ENCODE measurements at places on chromosomes 1 and 21.
A peak's percentile ranks its signal among the peaks of the same experiment; 100 is the strongest.

DNA sequence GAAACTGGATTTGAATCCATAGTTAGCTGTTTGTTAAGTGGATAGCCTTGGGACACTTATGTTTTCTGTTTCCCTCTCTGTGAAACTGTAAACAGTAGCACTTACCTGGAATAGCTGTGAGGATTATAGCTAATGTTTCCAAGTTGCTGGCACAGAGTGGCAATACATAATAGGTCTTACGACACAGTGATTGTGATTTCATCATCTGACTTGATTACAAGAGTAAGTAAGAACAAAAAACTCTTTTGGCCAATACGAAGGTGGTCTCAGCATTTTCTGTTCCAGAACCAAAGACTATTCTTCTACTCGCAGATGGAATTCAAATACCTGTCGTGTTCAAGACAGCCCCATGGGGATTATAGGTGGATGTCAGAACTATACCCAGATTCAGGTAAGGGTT lies 2.1 kb downstream of the C8B start:
- DNase-seq = no peak

DNA sequence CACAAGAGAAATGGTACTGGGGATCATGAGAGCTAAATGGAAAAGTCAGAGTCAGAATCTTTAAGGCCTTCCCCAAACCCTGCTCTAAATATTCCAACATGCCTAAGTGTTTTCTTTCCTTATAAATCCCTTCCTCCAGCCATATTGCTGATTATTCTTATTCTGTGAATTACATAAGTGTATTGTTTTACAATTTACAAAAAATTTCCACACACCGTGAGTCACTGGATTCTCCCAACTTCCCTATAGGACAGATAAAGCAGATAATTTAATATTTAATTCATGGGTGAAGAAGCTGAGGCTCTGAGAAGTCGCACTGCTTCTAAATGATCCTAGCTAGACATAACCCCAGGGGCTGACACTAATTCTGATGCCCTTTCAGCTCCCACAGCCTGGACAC lies 243.3 kb upstream of the JUN start:
- DNase-seq = no peak

DNA sequence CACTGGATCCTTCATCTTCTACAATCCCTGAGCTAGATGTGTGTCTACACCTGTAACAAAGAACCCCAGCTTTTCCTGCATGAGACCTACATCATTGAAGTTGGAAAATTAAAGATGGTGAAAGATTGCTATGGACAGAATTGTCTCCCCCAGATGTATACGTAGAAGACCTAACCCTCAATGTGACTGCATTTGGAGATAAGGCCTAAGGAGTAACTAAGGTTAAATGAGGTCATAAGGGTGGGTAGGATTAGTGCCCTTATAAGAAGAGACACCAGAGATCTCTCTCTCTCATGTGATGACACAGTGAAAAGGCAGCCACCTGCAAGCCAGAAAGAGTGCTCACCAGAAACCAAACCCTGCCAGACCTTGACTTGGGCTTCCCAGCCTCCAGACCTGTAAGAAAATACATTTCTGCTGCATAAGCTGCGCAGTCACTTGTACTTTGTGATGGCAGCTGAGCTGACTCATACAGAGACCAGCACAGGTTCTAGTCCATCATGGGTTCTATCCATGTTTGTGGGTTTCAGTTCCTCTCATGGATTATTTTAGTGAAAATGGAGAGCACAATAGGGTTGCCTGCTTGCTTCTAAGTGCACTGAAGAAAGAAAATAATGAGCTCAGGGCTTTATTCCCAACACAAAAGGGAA lies 180.8 kb downstream of the TPR start:
- DNase-seq = no peak

DNA sequence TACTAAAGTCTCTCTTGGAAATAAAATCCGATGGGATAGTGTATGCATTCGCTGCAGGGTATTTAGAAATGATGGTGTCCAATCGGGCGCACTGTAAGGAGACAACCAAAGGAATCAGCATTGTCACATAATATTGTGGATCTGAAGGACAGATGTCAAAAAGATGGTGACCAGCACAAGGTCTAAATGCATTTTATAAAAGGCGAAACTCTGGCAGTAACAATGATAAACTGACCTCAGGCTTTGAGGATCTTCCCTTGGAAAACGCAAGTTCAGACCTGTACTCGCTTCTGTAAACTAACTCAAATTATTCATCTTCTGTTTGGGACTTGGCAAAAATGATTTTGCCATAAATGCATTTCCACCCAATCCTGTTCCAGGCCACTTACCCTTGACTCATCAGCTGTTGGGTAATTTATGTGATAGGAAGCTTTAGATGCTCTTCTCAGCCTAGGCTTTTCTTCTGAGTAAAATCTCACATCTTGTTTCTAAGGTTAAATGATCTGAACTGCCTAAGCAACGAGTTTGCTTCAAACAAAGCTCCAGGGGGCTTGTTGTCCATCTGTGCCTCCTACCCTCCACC lies 33.8 kb downstream of the STPG1 start:
- no peak for DNase-seq

DNA sequence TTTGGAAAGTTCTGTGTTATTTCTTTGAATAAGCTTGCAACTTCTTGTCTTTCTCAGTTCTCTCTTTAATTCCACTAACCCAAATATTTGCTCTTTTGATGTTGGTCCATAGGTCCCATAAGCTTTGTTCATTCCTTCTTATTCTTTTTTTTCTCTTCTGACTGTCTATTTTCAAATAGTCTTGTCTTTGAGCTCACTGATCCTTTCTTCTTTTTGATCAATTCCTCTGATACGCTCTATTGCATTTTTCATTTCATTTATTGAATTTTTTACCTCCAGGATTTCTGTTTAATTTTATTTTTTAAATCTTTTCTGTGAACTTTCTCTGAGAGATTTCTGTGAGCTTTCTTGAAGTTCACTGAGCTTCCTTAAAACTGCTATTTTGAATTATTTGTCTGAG lies 486.6 kb downstream of the KIF26B start:
- no peak for DNase-seq

DNA sequence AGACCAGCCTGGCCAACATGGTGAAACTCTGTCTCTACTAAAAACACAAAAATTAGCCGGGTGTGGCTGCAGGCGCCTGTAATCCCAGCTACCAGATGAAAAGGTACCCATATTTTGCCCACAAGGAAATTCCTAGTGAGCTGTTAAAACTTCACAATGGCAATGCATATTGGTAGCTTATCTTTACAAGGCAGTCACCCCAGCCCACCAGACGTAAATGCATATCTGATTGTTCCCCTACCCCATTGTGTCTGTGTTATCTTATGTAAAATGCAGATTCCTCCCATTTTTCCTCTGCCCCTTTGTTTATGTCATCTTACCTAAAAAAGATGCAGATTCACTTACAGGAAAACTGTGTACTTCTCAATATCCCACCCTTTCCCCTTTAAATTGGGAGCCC lies 103.1 kb upstream of the SLC2A1 start:
- no peak for DNase-seq

DNA sequence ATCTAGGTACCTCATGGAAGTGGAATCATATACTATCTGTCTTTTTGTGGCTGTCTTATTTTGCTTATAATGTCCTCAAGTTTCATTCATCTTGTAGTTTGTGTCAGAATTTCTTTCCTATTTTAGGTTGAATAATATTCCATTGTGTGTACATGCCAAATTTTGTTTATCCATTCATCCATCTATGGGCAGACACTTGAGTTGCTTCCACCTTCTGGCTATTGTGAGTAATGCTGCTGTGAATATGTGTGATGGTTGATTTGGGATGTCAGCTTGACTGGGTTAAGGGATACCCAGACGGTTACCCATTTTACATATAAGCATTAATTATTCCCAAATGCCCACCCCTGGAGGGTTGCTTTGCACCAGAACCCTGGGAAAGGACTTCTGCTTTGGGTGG lies 477.5 kb downstream of the PTPRU start:
- DNase-seq = no peak

GRCh38 chr1:58577654-58578030 lies 590 bp upstream of the TACSTD2 start:
- DNase-seq = no peak

DNA sequence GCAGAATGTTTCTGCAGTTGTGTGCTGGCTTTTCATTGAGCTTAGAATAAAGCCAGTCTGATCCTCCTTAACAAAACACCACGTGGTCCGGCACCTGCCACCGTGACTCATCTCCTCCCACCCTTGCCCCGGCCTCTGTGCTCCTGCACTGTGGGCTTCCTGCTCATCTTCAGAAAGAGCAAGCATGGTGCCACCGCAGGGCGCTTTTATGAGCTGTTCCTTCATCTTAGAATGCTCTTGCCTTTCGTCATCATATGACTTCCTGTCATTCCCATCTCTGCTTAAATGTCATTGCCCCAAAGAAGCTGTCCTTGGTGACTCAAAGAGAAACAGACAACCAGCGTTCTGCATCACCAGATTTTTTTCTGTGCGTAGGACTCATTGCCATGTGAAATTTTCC lies 117.8 kb downstream of the HHAT start:
- DNase-seq = peak; percentile 12

- DNase-seq = no peak
These were observed 10.4 kb downstream of the LRRC42 start for GRCh38 chr1:53956308-53957168.

GRCh38 chr1:6258675-6259074 lies 2.2 kb downstream of the GPR153 start:
- no peak for DNase-seq

- no peak for DNase-seq
These were observed 462.7 kb downstream of the CAMTA1 start for GRCh38 chr1:7247791-7248548.

DNA sequence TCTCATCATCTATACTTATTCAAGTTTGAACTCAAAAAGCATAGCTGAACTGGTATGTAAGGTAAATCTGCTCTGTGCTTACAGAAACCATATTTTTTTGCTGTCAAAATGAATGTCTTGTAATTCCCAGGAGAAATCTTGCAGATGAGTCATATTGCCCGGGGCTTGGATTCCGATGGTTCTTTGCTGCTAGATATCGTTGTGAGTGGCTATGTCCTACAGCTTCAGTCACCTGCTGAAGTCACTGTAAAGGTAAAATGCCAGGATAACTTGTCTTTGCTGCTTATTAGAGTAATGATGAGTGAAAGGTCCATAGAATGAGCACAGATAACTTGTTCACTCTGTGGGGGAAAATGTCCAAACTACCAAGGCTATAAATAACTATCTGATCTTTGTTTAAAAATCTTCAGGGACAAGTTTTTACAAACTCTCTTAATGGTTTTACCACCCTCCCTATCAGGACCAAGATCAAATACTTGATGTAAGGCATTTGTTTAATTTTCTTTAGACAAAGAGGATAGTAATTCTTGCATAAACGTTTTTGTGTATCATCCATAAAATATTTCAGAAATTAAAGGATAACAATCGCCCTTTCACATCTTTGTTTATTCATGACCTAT lies 222.3 kb downstream of the TPR start:
- no peak for DNase-seq

- no peak for DNase-seq
These were observed 62.3 kb downstream of the ST6GALNAC3 start for GRCh38 chr1:76136894-76137293.

DNA sequence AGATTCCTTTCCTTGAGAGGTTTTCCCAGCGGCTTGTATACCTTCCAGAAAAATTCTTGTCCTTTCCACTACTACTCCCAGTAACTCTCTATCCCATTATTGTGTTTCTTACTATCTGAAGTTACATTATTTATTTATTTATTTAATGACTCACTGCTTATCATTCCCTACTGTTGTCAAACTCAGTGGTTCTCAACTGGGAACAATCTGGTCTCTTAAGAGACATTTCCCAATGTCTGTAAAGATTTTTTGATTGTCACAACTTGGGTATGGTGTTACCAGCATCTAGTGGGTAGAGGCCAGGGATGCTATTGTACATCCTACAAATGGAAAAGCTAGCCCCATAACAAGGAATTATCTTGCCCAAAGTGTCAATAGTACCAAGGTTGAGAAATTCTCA lies 771.5 kb upstream of the ADGRL2 start:
- no peak for DNase-seq

DNA sequence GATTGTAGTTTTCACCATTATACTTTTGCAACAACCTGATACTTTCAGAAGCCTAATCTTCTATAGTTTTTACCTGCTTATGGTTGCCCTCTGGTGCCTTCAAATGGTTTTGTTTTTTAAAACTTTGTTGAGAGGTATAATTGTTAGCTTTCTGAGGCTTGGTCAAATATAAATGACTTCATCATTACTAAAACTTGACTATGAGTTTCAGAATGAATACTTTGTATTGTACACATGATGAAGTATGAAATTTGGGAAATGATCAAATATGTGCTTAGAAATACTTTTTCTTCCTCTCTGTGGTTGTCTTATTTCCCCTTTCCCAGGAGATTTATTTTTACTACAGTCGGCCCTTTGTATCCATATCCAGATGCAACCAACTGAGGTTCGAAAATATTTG lies 151.8 kb upstream of the B3GALT2 start:
- DNase-seq = no peak

DNA sequence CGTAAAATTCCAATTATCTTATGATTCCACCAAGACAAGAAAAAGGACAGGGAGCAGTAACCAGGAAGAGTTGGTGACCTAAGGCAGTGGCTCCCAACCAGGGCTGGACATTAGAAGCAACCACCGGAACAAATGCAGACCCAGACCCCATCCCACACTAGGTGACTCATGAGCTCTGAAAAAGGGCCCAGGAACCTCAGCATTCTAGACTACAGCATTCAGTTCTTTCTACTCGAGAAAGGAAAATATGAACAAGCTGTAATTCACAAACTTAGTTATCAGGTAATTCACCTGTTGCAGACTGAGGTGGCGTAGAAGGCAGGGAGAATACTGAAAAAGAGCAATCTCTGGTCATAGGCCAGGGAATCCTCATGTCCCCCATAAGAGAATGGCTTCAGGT lies 138.4 kb upstream of the KRTAP19-8 start:
- DNase-seq = no peak

- DNase-seq = no peak
These were observed 646.0 kb upstream of the TMPRSS15 start for GRCh38 chr21:19049567-19049966.

DNA sequence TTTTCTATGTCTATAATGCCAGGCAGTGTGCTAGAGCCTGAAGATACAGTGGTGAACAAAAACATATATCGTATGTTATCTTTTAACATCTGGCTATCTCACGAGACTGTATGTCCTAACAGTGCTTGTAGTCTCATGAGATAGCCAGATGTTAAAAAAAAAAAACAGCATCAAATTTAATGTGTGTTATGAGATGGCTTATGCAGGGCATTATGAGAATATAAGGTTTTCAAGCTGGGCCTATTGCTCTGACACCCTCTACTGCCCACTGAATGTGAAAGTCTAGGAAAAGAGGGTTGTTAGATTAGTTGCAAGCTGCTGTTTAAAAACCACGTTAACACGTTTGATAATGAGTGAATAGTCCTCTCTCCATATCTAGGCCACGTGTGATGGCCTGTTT lies 109.8 kb downstream of the CACHD1 start:
- DNase-seq = no peak

DNA sequence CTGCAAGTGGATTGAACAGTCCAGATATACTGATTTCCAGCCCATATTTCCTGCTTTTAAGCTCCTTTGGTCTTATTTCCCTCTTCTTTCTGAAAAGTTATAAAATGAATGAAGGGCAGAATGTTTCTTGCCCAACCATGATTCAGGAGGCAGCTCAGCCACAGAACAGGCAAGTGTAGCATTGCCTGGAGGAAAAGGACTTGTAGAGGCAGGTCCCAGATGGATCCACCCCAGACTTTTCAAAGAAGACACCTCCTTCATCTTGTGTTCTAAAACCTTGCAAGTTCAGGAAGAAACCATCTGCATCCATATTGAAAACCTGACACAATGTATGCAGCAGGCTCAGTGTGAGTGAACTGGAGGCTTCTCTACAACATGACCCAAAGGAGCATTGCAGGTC lies at the start of gene CLCA2:
CLCA2 (plus strand) TSS at position 299 of the 400 bp plus-strand sequence; CDS start at position 376, 77 bp downstream.
- no peak for DNase-seq

- no peak for DNase-seq
These were observed 65.1 kb upstream of the RGL1 start for GRCh38 chr1:183739741-183740271.

All from KBM-7 (cell line).